Astrocyte of the spinal cord (primary cell): ENCODE measurements at places on chromosomes 5 and 9.

DNA sequence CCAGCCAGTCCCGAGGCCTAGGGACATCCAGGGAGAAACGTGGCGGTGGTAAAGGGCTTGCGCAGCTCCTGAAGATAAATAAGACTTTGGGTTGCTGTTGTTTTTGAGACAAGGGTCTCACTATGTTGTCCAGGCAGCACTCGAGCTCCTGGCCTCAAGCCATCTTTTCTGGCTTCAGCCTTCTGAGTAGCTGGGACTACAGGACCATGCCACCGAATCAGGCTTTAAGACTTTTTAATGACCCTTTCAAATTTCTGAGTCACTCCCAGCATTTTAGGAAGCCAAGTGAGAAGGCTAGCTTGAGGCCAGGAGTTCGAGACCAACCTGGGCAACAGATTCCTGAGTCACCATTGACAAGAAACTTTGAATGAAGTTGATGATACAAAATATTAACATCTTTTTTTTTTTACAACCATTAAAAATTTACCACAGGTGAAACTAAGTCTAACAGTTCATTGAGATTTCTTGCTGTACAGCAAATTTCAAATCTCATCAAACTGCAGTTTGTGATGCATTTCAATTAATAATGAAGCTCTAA, 817 bp upstream of the GNE start:
- DNase-seq: no peak

DNA sequence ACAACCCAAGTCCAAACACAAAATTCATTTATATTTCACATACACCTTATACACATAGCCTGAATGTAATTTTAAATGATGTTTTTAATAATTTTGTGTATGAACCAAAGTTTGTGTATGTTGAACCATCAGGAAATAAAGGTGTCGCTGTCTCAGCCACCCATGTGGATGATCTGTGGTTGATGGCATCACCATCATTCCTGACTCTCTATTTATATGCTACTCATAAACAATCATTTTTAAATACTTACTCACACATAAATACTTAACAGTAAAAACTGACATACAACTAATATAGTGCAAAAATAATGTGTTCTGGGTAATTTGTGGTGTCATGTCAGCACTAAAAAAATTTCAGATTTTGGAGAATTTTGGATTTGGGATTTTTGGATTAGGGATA, 38.4 kb downstream of the SMC5 start:
- no peak for DNase-seq

DNA sequence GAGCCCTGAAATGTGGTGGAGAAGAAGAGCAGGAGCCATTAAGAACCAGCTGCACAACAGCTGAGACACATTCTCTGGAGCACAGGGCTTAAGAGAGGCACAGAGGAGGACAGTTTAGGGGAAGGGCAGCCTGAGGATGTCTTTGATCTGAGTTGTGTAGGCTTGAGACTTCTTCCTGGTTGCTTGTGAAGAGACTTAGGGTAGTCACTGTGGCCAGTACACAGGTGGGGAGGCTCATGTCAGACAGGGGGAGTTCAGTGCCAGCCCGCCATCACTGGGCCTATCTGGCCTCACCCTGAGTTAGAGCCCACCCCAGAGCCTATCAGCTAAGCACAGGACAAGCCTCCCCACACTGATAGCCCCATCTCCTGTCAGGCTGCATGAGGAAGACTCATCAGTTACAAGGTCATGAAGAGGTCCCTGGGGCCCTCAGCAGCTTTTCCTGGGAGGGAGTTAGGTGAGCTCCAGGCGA, 19.8 kb downstream of the SLC22A4 start:
- no peak for DNase-seq

GRCh38 chr9:129235931-129236331, 57.9 kb upstream of the IER5L start:
- DNase-seq: no peak

- no peak for DNase-seq
Measured at GRCh38 chr5:150624334-150625163, 15.9 kb upstream of the SYNPO start.

DNA sequence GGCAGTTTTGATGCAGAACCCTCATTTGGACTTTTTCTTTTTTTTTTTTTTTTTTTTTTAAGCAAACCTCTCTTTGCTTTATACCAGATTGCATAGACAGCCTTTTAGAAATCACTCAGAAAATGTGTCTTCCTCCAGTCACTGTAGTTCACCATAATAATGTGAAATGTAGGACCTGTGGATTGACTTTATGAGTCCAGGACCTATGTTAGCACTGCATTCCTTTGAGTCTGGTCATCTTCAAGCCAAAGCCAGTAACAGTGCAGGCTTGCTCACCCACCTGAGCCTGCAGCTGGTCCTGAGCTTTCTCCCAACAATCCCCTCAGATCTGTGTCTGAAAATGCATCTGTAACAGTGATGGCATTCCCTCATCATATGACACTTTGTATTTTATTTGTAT, 110.7 kb upstream of the NFIL3 start:
- DNase-seq: peak; percentile 26

- peak; percentile 66 for DNase-seq
Measured at GRCh38 chr5:116442095-116442534, 132.5 kb downstream of the SEMA6A start.

- DNase-seq: peak; percentile 24
Measured at GRCh38 chr5:51651889-51652288, 268.6 kb downstream of the ISL1 start.

GRCh38 chr9:97997330-97998276, 14.5 kb downstream of the ANP32B start:
- no peak for DNase-seq

GRCh38 chr5:163626904-163627434, 121.5 kb downstream of the MAT2B start:
- no peak for DNase-seq
